ENCODE measurements at places on chromosomes 16 and 17. TPM values are rescaled to one million over a fixed set of nuclear protein-coding genes. Genes with fewer than 3 reads are reported as not detected.

Gene NLRC3
- total RNA-seq, result not detected

Gene SMURF2
- total RNA-seq, result 41.9 TPM

Gene C16orf46
- total RNA-seq, result 1.6 TPM

Gene MYH1
- not detected for total RNA-seq

Gene SPIRE2
- 1.9 TPM for total RNA-seq

Gene CBX2
- total RNA-seq, result 10.9 TPM

Measured in bronchus fibroblast of lung (primary cell).